Gastroesophageal sphincter (tissue), 4 donors: ENCODE measurements at places on chromosomes 12 and 14. TPM values are rescaled to one million over a fixed set of nuclear protein-coding genes. Genes with fewer than 3 reads are reported as not detected.

Gene TC2N
- total RNA-seq: 35.4 TPM

Gene PRB2
- total RNA-seq: not detected

Gene FKBP3
- 38.5 TPM for total RNA-seq

Gene KRT79
- not detected for total RNA-seq

Gene CIDEB
- 7.1 TPM for total RNA-seq

Gene GPR137C
- 0.12 TPM for total RNA-seq

Gene HCFC2
- total RNA-seq: 29.0 TPM

Gene BCL11B
- total RNA-seq: under 0.01 TPM

Gene MLEC
- 82.3 TPM for total RNA-seq

Gene APOLD1
- total RNA-seq: 25.2 TPM

Gene KRT82
- not detected for total RNA-seq

Gene TMBIM6
- total RNA-seq: 408 TPM

Gene MYF5
- not detected for total RNA-seq
